Stimulated activated CD4-positive, alpha-beta T cell treated with anti-CD3 and anti-CD28 coated beads, Interleukin-1b, Interleukin-23, amount 100 ng/mL, for 1 hour (primary cell): ENCODE measurements at places on chromosomes 12 and 14.

- DNase-seq, result no peak
Measured at GRCh38 chr12:106428384-106428783, 70.8 kb downstream of the POLR3B start.

DNA sequence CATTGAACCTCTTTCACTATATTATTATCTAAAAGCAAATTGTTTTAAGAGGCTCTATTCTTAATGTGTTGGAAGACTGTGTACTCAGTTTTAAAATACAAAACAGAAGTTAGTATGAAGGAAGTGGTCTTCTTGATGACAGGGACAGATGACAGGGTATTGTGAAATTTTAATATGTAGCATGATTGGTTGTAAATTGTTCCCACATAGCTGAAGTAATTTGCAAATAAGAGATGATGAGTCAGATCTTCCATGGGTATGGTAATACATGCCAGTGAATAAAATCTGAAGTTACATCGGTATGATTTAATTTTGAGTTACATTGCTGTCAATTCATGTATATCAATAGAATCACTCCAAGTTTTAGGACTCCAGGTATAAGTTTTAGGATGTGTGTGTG lies 454.8 kb downstream of the AEBP2 start:
- DNase-seq, result no peak

- DNase-seq, result no peak
Measured at GRCh38 chr14:97415907-97416306, 618.7 kb downstream of the VRK1 start.

- DNase-seq, result no peak
Measured at GRCh38 chr12:52044292-52044983, 6.8 kb upstream of the NR4A1 start.

DNA sequence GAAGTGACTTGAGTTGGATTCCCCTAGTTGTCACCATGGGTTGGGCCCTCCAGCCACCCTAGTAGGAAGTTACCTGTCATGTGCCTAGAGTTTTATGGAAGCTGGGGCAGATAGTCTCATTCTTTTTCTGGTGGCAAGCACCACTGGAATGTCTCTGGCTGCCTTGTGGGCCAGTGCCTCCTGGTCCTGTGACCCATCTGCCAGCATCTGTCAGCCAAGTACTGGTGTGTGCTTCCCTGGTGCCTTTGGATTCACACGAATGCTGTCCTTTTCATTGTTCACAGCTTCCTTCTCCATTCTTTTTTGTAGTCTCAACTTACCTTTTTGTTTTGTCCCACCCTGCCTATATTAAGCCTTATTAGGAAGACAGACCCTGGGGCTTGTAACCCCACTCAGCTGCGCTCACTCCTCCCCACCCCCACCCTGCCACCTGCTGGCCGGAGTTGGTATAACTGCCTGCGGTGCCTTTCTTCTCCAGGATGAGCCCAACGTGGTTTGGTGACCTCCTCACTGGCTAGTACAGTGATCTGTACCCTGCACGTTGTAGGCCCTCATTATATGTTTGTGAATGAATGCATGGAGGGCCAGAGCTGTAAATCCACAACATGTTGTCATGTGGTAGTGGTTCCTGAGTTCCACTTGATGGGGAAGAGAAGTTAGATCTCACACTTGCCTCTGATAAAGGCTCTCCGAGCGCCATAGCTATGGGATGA lies 125.7 kb downstream of the TSPAN9 start:
- peak; percentile 48 for DNase-seq

- DNase-seq, result no peak
Measured at GRCh38 chr14:67533754-67534085, 630 bp downstream of the PLEKHH1 start.

GRCh38 chr12:72272091-72272661 lies at the start of gene TRHDE:
TSS of gene TRHDE (plus strand) at chr12:72272370. CDS start at chr12:72272644, 274 bp downstream.
- no peak for DNase-seq

GRCh38 chr14:84646786-84647500 lies 883.0 kb upstream of the FLRT2 start:
- no peak for DNase-seq

- no peak for DNase-seq
Measured at GRCh38 chr12:12425616-12426015, 68.7 kb downstream of the BORCS5 start.

DNA sequence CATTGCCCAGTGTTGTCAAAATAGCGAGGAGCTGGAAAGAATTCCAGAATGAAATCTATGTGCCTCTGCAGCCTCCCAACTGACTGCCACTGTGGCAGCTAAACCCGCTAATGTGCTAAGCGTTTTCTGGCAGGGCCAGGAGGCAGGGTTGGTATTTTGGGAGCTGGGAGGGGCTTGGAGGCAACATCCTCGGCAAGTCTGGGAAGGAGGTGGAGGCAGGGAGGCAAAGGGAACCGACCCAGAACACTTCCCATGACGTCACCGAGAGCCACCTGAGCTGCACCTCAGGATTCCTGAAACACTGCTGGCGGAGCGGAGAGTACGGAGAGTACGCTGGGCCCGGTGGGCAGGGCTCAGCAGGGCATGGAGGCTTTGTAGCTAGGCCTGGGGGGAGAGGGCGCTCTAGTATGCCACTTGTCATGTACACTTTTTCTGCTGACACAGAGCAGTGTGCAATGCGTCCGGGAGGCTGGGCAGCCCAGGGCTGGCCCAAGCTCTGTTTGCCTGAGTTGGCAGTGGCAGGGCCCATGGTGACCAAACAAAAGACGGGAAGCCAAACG lies 81.5 kb downstream of the DPF3 start:
- no peak for DNase-seq

- DNase-seq, result peak; percentile 51
Measured at GRCh38 chr12:108884116-108885012, 4.5 kb downstream of the DAO start.

DNA sequence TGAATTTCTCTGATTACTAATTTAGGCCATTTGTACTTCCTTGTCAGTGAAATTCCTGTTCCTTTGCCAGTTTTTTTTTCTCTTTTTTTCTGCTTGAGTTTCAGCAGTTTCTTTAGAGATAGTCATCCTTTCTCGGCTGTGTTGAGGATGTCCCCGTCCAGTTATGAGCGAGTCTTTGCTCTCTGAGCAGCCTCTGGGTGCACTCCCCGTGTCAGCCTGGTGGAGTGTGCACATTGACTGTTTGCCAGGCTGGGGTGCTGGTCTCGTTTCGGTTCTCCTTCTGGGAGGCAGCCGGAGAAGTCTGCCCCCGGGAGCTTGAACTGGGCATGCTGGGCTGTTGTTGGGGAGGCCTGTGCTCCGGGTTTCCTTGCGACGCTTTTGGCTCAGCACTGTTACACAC lies 3.0 kb downstream of the PACS2 start:
- no peak for DNase-seq

- no peak for DNase-seq
Measured at GRCh38 chr12:93733358-93733757, 56.2 kb downstream of the CRADD start.

DNA sequence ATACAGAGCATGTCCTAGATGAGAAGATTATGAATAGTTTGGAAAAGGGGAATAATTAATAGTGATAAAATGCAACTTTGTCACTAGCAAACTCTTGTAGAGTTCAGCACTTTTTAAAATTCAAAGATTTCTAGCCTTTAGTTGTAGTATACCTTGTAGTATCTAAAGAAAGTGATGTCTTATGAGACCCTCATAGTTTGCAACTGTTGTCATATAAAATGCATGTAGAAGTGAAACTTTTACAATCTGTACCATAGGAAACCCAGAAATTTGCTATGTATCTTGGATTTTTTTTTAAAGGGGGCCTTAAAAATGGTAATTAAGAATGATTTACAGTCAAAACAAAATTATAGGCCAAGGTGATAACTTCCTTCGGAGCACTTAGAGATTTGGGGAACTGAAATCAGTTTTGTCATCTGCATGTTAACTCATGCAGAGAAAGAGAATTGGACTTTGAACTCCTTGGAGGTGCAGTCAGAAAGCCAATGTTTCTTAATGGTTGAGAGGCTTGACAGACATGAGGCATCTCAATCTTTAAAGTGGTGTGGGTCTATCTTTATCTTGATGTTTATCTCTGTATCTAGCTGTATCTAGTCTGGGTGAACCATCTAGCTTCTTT lies 1.3 kb downstream of the LRRK2 start:
- DNase-seq, result no peak

GRCh38 chr12:69440016-69440415 lies 30.2 kb upstream of the FRS2 start:
- no peak for DNase-seq

DNA sequence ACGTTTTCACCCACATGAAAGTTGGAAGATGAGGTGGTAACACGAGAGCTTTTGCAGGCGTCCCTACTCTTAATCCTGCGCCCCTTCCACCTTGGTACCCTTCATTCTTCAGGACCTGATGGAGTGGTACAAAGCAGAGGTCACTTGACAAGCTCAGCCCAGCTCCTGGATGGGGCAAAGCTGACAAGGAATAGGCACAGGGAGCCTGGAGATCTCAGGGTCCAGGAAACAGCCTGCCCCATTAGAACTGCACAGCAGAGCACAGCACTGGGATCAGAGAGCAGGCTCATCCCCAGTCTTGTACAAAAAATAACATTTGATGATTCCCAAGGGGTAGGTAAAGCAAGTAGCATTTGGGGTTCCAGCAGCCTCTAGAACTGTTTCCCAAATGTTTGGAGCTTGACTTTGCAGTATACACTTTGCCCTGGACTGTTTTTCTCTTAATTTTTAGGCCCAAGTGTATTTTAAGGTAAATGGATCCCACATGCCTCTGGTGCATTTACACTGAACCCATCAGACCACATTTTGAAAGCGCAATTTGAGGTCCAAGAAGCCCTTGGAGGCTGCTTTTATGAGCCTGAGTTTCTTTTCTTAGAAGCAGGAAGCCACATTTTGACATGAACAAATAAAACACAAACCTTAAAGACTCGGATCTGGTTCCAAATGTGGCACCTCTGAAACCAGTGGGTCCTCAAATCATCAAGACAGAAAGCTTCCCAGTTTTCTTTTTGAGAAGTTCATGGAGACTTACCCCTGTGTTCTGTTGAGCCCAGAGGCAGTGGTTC lies 633 bp downstream of the TC2N start:
- DNase-seq, result no peak

DNA sequence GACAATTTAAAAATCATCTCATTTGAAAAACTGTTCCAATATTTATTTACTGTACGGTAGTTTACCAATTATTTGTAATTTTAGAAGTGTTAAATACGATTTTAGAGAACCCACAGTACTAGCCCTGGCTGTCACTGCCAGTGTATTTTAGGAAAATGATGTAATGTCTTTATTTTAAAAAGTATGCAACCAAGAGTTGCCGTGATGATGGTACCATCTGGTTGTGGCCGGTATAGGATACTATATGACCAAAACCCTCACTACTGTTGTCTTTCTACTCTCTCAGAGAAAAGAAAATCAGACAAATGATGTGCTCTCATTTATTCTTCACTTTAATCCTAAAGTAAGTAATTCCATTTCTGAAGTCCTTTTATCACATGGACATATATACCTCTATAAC lies 395.0 kb downstream of the FOXG1 start:
- DNase-seq, result no peak

DNA sequence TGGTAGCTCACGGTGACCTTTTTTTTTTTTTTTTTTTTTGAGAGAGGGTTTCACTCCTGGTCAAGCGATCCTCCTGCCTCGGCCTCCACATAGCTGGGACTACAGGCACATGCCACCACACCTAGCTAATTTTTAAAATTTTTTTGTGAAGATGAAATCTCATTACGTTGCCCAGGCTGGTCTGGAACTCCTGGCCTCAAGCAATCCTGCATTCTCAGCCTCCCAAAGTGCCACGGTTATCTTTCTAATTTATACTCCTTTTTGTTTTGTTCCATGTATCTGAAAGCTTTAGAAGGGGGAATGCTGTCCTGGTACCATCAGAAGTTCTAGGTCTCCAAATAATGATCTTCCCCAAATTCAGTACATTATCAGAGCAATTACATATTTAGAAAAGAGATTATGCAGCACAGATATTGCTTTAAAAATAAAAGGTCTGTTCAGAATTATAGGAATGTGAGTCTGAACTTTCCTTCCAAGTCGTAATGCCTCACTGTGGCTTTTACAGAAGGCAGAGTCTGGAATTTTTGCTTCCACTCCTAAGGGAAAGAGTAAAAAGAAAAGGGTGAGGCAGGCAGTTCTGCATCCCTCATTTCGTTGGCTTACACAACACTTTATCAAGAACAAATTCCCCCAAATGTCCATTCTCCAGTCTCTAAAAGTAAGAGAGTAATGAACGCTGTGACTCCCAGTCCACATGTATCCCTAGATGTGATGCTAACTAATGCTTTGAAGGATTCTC lies 73.0 kb downstream of the GCH1 start:
- no peak for DNase-seq

- DNase-seq, result no peak
Measured at GRCh38 chr12:63853978-63854377, 9.5 kb downstream of the SRGAP1 start.

- no peak for DNase-seq
Measured at GRCh38 chr12:62692884-62693283, 226.3 kb downstream of the MON2 start.

DNA sequence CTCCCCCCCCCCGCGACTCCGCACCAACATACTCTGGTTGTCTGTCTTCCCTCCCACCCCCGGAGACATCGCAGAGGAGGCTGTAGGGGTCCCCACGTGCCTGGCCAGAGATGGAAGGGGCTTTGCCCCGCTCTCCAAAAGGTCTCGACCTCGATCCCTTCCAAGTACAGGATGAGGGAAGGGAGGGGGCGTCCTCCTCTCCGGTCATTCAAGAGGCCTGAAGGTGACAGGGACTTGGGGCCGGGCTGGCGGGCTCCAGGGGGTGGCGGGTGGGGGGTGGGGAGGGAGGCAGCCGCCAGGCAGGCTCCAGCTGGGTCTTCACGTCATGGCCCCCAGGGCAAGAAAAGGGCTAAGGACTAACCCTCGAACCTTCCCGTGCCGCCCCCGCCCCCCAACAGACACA lies 15.1 kb downstream of the TBX3 start:
- no peak for DNase-seq

GRCh38 chr14:20477211-20477876 lies 8.1 kb downstream of the PNP start:
- DNase-seq, result no peak

DNA sequence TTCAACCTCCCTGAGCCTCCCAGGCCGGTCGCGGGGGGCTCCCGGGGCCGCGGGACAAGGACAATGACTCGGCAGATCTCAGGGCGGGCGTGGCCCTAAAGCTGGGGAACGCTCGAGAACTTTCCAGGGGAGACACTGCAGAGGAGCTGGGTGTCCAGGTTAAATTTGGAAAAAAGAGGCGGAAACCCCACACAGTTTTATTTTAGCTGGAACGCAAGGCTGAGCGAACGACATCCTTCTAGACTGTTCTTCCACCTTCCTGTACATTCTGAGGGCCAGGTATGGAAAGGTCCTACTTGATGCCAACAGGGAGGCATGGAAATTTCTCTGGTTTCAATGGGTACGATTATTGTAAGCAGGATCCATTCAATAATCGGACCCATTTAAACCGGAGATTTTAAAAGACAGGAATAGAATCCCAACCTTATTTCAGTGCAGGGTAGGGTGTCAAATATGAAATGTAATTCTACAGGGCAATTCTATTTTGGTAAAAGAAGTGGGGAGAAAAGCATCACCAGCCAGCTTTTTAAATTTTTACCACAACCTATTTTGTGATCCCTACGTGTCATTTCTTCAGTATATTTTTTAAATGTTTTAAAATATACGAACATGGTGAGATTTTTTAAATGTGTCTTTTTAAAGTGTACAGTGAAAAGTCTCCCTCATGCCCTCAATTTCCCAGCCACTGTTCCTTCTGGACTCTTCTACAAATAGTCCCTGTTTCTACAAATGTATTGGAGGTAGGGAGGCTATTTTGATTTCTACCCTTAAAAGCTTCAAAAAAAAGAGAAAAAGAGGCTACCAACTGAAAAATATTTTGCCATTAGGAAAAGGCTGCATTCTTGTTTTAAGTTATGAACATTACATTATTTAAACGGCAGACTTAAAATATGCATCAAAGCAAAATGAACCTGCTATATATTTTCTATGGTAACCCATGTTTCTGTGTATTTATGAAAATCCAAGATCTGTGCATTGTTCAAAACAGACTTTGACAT lies 1.1 kb upstream of the UBC start:
- no peak for DNase-seq
